Amygdala (tissue), 56 donors: ENCODE measurements at places on chromosomes 5 and 9.

DNA sequence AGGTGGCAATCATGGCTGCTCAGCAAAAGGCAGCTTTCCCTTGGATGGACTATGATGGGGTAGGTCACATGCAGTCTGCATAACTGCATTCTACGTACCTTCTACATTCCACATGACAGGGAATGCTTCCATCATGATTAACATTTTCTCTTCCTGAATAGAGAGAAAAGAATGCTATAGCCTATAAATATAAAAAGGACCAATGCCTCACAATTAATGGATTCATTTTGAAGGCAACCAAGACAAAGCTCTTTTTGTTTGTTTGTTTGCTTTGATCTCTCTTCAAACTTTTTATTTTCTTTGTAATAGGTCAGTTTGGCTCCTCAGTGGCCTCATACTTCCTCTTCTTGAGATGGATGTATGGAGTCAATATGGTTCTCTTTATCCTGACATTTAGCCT lies 201.3 kb downstream of the ALDH1A1 start:
- no peak for DNase-seq

DNA sequence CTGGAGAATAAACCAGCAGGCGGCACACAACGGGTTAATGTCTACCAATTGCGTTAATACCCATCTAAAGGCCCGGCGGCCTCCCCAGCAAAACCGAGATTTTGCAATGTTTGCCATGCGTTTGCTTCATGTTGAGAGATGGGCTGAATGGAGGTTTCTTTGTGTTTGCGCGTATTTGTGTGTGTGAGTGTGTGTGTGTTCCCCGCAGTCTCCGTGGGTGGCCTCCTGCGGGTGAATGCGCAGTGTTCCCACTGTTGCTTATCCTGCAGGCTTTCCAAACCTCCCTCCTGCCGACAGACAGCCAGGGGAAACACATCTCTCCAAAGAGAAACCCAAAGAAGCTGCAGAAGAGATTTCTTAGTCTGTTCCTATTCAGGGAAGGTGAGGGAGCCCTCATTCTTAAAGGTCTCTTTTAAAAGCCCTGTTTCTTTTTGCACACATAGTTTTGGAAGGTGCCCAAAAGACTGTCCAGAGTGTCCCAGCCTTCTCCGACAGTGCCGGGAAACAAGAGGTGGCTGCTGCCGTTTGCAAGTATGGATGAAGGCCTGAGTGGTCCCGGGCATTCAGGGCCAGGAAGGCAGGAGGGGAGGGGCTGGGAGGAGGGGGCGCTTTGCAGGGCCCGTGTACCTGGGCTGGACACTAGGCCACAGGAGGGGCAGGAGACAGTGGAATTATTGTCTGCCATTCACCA lies 103.8 kb upstream of the ERCC6L2 start:
- no peak for DNase-seq

DNA sequence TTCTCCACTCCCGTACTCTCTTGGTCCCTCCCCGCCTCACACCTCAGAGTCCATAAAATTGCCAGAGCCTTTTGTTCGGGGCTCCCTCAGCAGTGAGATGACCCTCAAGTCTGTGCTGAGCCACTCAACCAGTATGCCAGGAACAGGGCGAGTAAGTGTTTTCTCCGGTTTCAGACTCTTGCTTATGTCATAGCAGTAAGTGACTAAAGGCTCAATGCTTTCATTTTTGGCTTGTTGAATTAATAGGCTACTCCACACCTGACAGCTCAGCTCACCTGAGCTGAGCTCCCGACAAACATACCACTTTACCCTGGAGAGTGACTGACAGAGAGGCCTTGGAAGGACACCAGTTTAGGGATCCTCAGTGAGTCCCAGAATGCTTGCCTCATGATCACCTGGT lies 30.5 kb downstream of the PCSK1 start:
- DNase-seq = no peak

DNA sequence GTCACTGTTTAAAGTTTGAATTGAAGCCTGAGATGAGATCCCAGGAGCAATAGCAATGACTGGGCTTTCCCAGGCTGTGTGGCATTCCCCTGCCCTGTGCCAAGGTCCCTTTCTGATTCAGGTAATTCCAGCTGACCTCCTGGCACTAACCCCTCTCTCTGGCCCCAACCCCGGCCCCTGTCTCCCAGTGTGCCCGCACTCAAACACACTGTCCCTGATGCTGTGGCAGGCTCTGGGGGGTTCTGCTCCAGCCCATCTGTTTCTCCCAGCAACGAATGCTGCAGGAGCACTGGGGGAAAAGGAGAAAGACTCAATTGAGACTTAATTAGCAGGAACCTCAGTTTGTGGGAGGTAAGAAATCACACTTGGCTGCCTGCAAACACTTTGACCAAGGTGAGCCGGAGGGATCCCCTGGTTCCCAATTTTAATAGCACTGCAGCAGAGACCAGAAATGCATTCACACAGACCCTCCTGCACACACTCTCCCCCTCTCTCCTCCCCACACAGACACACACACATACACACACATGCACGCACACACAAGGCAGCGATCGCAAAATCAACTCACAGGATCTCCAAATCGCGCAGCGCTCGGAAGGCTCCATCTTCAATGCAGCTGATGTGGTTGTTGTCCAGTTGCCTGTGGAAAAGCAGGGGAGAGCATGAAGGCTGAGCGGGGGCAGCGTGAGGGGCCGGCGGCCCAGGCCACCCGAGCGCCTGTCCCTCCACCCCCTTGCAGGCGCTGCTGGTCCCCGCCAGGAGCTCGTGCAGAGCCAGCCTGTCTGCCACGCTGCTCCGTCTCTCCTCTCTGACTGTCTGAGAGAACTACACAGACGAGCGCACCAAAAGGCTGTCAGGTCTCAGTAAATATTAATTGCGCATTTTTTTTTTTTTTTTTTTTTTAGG lies 265.1 kb upstream of the PANK3 start:
- no peak for DNase-seq

- no peak for DNase-seq
Measured at GRCh38 chr5:136205061-136205702, 12.2 kb upstream of the SMIM32 start.

DNA sequence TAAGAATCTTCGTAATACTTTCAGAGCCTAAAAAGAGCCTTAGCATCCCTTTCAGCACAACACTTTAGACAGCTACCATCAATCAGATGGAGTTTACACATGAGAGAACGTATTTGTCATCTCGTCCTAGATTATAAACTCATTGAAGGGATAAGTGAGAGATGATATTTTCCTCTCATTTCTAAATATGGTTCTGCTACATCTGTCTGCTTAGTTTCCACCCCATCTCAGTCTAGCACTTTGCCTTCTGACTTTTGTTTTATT lies 208.4 kb upstream of the CD180 start:
- DNase-seq = no peak
